ENCODE measurements at places on chromosomes 6 and 20. TPM values are rescaled to one million over a fixed set of nuclear protein-coding genes. Genes with fewer than 3 reads are reported as not detected.

GRCh38 chr6:94733066-94733465 lies 844.3 kb upstream of the MANEA start:
- DNase-seq, result no peak

DNA sequence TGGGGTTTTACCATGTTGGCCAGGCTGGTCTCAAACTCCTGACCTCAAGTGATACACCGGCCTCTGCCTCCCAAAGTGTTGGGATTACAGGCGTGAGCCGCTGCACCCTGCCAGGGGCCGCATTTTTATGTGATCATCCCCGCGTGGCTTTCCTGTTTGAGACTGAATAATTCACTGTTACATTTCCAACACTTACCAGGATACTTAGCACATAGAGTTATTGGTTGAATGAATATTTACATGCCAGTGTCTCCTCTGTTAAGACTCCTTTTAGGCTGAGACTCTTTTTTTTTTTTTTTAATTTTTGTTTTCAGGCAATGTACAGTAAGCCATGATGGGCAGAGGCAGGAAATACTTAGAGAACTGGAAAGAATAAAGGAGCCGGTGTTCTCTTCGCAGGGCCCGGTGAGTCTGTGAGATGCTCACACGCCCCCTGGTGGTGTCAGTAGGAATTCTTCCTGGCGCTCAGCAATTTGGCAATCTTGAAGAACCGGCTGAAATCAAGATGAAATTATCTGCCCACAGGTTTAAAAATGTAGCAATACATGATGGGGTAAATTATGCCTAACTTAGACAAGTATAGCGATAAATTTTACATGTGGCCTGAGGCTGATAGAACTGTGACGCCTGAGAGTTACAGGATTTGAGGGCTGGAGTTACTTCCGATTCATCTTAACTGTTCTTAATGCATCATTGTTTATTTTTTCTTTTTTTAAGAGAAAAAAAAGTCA lies 7.6 kb upstream of the RNF114 start:
- peak; percentile 91 for DNase-seq

- no peak for DNase-seq
Measured at GRCh38 chr6:12622566-12622965, 94.0 kb upstream of the PHACTR1 start.

- DNase-seq, result no peak
Measured at GRCh38 chr6:96234444-96234843, 218.7 kb downstream of the FUT9 start.

DNA sequence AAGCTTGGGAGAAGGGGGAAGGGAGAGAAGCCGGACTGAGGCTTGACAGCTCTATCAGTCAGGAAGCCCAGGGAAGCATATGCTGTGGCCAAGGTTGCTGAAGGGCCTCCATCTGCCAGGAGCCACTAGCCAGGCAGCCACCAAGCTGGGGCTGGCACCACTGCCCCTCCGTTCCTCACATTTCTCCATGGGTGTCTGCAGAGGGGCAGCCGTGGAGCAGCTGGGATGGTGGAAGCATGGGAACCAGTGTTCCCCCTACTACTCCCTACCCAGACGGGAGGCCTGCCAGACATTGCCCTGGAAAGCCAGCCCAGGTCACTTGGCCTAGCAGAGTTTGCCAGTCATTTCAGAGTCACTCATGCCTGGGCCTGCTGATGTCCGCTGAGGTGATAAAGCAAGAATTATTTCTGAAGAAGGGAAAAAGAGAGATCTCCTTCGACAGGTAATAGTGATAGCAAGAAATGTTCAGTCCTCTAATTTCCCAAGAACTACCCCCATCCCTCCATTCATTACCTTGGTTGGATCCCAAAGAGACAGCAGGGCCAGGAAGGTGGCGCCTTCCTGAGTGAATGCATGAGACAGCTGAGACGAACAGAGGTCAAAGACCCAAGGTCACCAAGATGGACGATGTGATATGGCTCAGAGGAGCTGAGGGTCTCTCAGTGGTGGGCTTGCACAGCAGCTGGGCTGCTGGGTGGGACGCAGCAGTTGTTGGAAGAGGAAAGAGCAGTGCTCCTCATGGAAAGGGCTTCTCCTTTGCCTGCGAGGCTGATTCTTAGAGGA lies 21.9 kb downstream of the SNPH start:
- DNase-seq, result peak; percentile 51

- DNase-seq, result peak; percentile 72
Measured at GRCh38 chr6:169160091-169160854, 93.4 kb downstream of the THBS2 start.

- no peak for DNase-seq
Measured at GRCh38 chr20:37622728-37623127, 71.1 kb upstream of the CTNNBL1 start.

DNA sequence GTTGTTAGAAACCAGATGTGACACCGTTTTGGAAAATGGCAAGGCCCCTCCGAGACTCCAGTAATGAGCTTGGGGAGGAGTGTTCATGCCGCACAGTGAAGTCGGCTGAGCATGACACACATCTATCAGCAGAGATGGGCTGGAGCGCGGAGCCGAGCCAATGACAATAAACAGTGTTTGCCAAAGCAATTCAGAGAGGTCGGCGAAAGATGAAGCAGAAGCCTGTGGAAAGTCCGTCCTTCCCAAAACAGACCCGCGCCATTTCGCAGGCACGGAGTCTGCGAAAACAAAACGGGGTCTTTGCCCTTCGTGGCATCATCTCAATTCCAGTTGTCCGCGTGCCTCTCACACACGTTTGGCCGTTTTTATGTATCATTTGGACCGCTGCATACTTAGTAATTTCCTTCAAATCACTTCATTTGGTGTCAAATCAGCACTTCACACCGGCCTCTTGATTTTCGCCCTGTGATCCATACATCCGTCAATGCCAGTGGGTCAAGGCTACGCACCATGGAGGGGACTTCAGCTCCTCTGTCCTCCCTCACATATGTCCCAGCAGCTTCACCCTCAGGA lies 71.3 kb downstream of the SULF2 start:
- DNase-seq, result no peak

GRCh38 chr6:158761746-158762145 lies 57.4 kb downstream of the EZR start:
- no peak for DNase-seq

DNA sequence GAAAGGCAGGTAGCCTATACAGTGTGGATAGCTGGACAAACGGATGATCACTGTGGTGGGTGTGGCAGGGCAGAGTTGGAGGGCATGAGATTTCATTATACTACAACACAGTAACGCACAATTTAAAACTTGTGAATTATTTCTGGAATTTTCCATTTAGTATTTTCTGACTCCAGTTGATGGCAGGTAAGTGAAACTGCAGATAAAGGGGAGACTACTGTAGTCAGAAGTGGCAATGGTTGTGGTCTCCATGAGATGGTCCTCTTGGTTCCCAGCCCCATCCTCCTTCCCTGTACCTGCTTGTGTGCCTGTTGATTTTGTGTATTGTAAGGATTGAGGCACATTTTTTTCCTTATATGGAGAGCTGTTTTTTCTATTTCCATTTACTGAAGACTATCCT lies 22.5 kb upstream of the SCAF8 start:
- no peak for DNase-seq

DNA sequence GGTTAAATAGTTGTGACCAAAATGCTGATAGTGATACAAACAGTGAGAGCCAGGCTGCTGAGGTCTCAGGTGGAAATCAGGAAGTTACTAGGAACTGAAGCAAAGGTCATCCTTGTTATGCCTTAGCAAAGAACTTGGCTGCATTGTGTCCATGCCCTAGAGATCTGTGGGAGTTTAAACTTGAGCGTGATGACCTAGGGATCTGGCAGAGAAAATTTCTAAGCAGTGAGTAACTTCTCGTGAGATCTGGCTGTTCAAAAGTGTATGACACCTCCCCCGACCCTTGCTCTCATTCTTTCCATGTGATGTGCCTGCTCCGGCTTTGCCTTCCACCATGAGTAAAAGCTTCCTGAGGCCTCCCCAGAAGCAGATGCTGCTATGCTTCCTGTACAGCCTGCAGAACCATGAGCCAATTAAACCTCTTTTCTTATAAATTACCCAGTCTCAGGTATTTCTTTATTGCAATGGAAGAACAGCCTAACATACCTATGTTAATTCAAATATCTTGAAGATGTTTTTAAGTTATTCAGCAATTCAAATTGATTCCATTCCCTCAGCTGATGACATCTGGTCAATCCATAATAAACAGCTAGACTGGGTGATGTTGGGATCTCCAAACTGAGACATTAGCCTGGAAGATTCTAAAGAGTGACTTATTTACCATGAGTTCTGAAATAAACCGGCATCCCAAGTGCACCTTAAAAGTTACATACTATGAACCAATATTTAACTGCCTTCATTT lies 33.8 kb downstream of the KIF16B start:
- DNase-seq, result no peak

Gene OPRM1
- not detected for total RNA-seq

- DNase-seq, result no peak
Measured at GRCh38 chr6:100622907-100623692, 158.4 kb upstream of the SIM1 start.

GRCh38 chr6:154232013-154232910 lies 124.3 kb downstream of the IPCEF1 start:
- DNase-seq, result no peak

- DNase-seq, result no peak
Measured at GRCh38 chr6:139154881-139155547, 20.1 kb downstream of the HECA start.

GRCh38 chr20:3993109-3993508 lies 22.2 kb downstream of the RNF24 start:
- DNase-seq, result no peak

GRCh38 chr6:3310703-3311102 lies 52.0 kb downstream of the PSMG4 start:
- no peak for DNase-seq

DNA sequence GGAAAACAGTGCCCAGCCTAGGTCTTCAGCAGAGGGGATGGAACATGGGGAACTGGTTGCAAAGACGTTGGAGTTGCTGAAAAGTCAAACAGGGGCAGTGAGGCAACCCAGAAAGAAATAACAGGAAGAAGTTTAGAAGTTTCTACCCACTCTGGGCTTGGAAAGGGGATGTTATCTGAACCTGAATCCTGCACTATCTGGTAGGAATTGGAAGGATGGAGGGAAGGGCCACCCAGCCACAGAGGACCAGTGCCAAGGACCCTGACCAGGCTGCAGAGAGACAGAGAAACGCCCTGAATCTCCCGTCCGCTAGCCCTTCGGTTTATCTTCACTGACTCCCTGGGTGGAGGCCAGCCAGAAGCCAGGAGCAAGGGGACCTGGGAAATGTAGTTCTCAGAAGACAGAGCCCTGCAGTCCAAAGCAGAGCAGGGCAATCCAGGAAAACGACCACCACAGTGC lies 217.3 kb upstream of the RREB1 start:
- DNase-seq, result no peak

Gene BRPF3
- total RNA-seq, result 22.8 TPM

- DNase-seq, result no peak
Measured at GRCh38 chr6:62516291-62517141, 230.5 kb upstream of the KHDRBS2 start.

GRCh38 chr6:116649129-116649528 lies 19.4 kb downstream of the ZUP1 start:
- DNase-seq, result no peak

- DNase-seq, result no peak
Measured at GRCh38 chr6:34055223-34055933, 90.5 kb downstream of the GRM4 start.

Gene BPIFB2
- not detected for total RNA-seq

Gene GGTLC1
- total RNA-seq, result not detected

- peak; percentile 92 for DNase-seq
Measured at GRCh38 chr6:31270788-31271640, 878 bp downstream of the HLA-C start.

- DNase-seq, result no peak
Measured at GRCh38 chr6:71268735-71269437, 19.7 kb upstream of the OGFRL1 start.

DNA sequence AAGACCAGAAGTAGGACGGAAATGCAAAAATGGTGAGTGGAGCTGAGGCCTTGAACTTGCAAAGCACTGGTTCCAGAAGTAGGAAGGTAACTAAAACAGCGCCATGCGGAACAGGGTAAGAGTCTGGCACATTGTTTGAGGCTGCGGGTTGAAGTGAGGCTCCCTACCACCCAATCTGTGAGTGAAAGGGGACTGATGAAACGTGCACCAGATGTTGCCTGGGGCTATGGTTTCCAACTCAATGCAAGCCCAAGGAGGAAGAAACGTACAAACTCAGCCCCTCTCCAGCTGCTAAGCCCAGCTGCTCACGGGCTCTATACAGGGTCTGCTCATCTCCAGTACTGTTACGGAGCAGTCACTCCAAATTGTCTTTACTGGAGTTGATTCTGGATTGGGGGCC lies 68.7 kb upstream of the KCNK16 start:
- DNase-seq, result no peak

DNA sequence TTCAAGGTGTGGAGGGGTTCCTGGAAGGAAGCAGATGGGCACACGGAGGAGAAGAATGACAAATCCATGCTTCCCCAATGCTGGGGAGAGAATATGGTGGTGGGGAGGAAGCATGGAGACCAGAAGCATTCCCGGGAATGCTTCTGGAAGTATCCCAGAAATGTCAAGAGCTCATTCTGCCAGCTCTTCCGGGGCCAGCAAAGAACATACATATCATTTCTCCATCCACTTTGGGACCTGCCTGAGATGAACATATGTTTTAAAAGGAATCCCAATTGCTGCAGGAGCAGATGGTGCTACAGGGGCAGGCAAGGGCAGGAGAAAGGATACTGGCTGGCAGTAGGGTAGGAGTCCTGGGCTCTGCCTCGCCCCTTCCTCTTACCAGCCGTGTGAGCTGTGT lies 37.9 kb upstream of the CCDC167 start:
- no peak for DNase-seq

Gene PRL
- not detected for total RNA-seq

Gene MOCS1
- total RNA-seq, result 27.3 TPM

DNA sequence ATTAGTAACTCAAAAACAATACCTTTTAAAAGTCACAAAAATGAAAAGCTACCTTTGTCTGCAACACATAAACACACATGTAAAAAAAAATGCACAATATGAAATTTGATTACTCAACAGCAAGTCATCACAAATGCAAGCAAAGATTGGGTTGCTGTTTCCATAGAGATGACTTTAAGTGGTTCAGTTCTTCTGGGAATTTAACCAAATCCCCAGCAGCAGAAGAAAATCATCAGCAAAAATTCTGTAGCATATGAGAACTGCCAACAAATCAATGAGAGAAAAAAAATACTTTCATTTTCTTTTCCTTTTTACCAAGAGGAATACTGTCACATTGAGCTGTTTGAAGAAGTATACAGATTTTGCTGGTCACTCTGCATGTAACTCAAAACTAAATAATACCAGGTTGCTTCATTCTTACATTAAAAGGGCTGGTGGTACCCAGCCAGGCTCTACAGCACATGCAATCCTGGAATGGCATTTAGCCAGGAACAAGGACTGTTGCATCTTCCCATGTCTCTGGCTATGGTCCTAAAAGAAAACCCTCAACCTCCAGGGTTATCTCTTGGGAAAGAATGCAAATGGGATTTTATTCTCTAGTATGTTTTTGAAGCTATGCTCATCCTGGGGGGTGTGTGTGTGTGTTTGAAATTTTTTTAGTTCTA lies 158.3 kb downstream of the OPRM1 start:
- no peak for DNase-seq

GRCh38 chr6:28490205-28490890 lies 25.2 kb downstream of the GPX6 start:
- DNase-seq, result no peak

Gene PACRG
- total RNA-seq, result 0.14 TPM

GRCh38 chr6:36499918-36500317 lies 47.4 kb downstream of the STK38 start:
- DNase-seq, result no peak

Gene EPPIN
- total RNA-seq, result not detected

Data from posterior vena cava (tissue), 2 donors.